Activated gamma-delta T cell treated with anti-CD3 and anti-CD28 coated beads, Interleukin-2, amount 50 U/mL, for 16 hours (primary cell): ENCODE measurements at places on chromosomes 4 and X.

GRCh38 chr4:26022346-26023202 is 108.6 kb downstream of the SMIM20 start:
- no peak for DNase-seq

GRCh38 chrX:9153300-9153699 is 119.4 kb upstream of the FAM9B start:
- DNase-seq, result no peak

- DNase-seq, result no peak
These were observed 18.4 kb upstream of the SLC6A14 start for GRCh38 chrX:116417968-116418367.

DNA sequence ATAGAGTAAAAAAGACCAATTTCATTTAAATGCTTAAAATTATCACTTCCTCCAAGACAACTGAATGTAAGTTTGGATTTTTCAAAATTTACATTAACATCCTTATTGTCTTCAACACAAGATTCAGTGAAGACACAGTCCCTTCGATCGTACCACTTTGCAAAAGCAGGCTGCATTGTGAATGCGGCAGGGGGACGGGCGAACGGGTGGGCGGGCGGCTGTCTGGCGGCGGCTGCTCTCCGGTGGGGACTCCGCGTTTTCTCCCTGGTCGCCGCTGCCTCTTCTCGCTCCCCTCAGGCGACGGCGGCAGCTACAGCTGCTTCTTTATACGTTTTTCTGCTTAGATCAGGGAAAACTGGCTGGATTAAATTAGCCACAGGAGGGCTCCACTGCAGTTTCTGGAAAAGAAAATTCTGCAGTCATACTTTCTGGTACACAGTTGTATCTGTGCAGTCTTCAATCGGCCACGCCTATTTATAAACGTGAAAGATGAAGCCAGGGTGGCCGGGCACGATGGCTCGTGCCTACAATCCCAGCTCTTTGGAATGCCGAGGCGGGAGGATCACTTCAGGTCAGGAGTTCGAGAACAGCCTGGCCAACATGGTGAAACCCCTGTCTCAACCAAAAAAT is 33.9 kb upstream of the HPF1 start:
- DNase-seq, result no peak

GRCh38 chr4:98646422-98646821 is 12.0 kb downstream of the TSPAN5 start:
- DNase-seq, result no peak

DNA sequence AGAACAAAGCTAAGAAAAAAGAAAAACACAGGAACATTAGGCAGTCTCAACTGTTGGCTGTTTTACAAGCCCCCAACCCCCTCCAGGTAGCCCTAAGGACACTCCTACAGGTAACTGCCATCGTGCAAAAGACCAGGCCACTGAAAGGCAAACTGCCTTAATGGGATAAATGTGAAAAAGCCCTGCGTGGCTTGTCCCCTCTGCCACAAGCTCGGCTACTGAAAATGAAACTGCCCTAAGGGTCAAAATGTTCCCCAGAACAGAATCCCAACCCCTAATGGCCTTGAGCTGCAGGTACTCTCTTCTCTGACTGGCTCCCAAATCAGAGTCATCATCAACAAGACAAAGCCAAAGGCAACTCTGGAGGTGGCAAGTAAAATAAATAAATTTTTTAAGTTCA is 84.8 kb downstream of the MSN start:
- DNase-seq, result no peak

DNA sequence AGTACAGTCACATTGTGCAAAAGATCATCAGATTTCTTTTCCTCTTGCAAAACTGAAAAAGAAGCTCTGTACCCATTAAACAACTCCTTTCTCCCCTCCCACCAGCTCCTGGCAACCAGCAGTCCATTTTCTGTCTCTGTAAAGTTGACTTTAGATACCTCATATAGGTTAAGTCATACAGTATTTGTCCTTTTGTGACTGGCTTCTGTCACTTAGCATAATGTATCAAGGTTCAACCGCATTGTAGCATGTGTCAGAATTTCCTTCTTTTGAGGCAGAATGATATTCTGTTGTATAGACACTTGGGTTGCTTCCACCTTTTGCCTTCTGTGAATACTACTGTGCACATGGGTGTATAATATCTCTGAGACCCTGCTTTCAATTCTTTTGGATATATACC is 121.8 kb downstream of the SH3KBP1 start:
- no peak for DNase-seq

GRCh38 chr4:142846108-142846728 is at the start of gene INPP4B:
TSS of gene INPP4B (minus strand) at chr4:142846301.
- no peak for DNase-seq

DNA sequence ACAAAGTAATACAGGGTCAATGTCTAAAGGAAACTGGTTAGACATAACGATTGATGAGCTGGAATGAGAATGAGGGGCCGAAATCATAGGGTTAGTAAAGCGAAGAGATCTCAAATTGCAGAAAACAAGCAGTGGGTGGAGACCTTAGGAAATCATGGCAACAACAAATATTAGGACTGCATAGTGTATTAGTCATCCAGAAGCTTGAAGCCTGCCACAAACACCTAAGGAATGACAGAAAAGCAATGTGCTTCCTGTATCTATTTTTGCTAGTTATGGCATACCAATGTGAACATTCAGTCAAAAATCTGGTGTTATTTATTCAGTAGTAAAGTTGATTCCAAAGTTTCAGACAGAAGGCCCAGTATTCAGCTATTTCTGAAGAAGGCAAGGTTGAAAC is 410.9 kb upstream of the CT83 start:
- DNase-seq, result no peak

DNA sequence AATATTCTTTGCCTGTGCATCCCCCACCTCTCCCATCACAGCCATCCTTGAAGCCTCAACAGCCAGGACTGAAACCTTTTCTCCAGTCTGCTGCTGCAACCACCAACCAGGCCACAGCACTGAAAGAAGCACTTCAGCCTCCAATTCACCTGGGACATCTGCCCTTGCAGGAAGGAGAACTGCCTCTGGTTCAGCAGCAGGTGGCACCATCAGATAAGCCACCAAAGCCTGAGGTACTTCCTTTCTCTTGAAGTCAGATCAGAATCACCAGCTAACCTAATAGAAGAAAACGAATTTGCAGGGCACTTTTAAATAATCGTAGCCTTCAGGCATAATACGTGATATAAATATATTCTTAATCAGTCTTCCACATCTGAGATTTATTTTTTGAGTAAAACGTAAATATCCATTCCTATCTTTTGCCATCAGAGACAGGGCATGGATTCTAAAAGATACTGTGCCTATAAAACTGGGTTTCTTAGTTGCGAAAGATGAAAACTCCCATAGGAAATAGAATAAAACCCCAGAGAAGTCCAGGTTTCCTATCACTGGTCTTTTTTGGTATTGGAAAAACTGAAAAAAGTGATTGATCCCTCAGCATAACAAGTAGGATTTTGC is 9.5 kb downstream of the AMBN start:
- peak; percentile 36 for DNase-seq

GRCh38 chr4:115537387-115537786 is 424.0 kb upstream of the NDST4 start:
- DNase-seq, result no peak

GRCh38 chr4:17082186-17082585 is 183.7 kb upstream of the LDB2 start:
- no peak for DNase-seq

DNA sequence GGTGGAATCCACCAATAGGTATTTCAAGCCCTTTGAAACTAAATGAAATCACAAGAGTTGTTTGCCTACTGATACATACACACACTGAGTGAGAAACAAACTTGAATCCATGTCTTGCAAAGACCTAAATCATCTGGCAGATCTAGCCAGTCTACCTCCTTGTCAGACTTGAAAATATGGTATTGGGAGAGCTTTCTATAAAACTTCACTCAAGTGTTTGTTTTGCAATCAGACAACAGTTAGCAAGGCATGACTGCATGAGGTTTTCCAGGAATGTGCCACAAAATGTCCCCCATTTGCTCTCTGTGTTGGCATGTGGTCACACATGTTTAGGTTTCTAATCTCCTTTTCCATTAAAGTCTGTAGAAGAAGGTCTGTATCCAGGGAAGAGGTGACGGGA is 52.4 kb downstream of the MAP3K15 start:
- no peak for DNase-seq

- DNase-seq, result no peak
These were observed 58.2 kb downstream of the PDE5A start for GRCh38 chr4:119570401-119570800.

- DNase-seq, result no peak
These were observed 39.5 kb downstream of the ENOPH1 start for GRCh38 chr4:82469791-82470345.

- no peak for DNase-seq
These were observed 230.6 kb upstream of the SPRY1 start for GRCh38 chr4:123166023-123166422.

GRCh38 chrX:103727115-103727514 is 16.4 kb downstream of the TMEM31 start:
- DNase-seq, result no peak

- DNase-seq, result no peak
These were observed 32.6 kb upstream of the MSMO1 start for GRCh38 chr4:165294907-165295306.

- no peak for DNase-seq
These were observed 102.2 kb downstream of the SEL1L3 start for GRCh38 chr4:25760518-25761157.

DNA sequence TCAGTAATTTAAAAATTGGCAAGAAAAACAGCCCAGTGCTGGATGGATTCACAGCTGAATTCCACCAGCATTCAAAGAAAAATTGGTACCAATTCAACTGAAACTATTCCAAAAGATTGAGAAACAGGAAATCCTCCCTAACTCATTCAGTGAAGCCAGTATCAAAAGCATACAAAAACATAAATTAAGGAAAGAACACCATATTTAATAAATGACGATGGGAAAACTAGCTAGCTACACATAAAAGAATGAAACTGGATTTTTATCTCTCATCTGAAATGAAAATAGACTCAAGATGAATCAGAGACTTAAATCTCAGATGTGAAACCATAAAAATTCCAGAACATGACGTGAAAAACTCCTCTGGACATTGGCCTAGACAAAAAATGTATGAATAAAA is 516.8 kb upstream of the SPANXN1 start:
- DNase-seq, result no peak

GRCh38 chr4:1204286-1204827 is 32.0 kb upstream of the SPON2 start:
- no peak for DNase-seq

GRCh38 chr4:179447308-179447707 is 2005.1 kb upstream of the AGA start:
- DNase-seq, result no peak

DNA sequence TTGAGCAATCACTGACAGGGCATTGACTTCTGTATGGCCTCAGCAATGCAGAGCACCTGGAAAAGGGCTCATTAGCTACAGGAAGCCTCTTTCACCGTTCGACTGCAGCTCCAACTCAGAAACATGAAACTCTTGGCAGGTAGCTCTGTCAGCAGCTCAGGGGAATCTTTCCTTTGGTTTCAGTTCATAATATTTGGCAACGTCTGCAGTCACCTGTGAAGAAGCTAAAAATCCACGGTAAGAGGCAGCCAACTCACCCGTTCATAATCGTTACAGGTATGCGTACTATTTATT is 354.9 kb downstream of the CAMK2D start:
- DNase-seq, result no peak

GRCh38 chr4:140681201-140681600 is 75.0 kb downstream of the TBC1D9 start:
- DNase-seq, result no peak

DNA sequence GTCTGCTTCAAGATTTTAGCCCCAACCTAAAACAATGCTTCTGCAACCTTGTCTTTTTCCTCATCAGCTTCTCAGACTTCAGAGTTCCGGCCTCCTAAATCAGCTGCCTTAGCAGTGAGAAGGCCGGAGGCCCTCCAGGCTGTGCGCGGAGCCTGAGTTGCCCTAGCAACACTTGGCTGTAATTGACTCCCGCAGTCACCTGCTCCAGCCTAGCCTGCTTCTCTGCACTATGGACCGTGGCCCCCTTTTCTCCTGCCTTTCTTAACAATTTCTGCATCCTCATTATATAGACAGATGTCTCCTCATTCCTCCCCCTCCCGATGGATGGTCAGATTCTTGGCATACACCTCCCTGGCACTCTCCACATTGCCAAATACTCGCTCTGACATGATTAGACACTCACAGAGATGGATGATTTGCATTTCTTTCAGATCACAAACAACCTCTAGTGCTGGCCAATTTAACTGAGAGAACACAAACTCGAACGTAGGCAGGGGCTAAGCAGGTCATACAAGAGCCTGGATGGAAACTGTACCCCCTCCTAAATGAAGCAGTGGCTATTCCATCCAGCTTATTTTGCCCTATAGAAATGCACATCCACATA is 9.5 kb upstream of the HUWE1 start:
- DNase-seq, result no peak

DNA sequence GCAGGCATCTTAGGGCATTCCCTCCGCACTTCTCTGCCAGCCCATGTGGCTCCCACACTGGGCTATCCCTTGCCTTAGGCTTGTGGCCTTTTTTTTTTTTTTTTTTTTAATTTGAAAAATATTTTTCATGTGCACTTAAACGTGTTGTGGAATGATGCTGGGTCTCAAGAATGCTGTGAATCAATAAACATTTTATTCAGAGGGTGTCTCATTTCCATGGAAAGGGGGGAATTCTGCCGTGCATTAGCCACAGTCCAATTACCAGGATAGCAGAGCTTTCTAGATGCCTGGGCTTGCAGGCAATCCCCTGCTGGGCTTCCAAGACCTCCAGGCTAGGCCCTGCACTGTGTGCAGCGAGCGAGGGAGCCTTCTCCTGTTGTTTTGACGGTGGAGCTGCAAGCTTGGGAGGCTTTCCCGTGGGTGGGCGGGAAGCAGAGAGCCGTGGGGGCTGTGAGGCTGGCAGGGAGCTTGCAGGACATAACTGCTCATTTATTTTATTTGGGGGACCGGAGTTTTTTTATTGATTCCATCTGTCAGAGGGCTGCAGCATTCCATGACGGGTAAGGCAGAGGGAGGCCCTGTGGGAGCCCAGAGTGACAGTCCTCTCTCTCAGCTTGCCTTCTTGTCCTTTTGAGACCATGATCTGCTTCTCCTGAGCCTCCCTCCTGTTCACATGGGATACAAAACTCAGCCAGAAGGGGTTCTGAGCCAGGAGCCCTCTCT is 2.6 kb upstream of the CPZ start:
- DNase-seq, result no peak

- no peak for DNase-seq
These were observed 177.8 kb upstream of the ATP6AP2 start for GRCh38 chrX:40402831-40403533.

- DNase-seq, result no peak
These were observed 9.5 kb downstream of the PARM1 start for GRCh38 chr4:74942251-74942917.

DNA sequence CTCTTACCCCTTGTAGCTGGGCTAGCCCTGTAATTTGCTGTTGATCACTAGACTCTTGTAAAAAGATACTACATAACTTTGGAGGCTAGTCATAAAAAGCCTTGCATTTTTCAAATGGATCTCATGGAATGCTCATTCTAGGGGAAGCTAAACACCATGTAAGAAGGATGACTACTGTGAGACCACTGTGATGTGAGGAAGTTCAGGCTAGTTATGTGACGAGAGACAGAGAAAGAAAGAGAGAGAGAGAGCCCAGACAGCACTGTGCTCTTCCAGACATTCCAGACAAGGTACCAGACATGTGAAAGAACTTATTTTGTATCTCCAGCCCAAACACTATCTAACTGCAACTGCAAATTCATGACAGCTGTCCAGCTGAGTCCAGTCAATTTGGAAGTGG is 404.6 kb upstream of the PITX2 start:
- no peak for DNase-seq
